Suppressor macrophage treated with lipopolysaccharide for 1 hour (primary cell): ENCODE measurements at places on chromosomes 16 and 17.

DNA sequence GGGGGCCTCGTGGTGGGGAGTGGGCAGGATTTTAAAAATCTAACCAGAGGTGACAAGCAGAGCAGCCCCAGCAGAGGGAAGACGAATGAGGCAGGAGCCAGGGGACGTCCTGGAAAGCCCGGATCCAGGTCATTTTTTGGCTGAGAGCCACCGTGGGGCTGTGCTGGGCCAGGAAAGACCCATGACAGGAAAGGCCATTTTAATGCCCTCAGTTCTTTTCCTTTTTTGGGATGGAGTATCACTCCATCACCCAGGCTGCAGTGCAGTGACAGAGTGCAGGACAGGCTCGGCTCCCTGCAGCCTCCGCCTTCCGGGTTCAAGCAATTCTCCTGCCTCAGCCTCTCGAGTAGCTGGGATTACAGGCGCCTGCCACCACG lies 30.5 kb upstream of the JPH3 start:
- no peak for DNase-seq

- DNase-seq, result no peak
Observed at GRCh38 chr17:43068570-43069367, 43.7 kb downstream of the RND2 start.

DNA sequence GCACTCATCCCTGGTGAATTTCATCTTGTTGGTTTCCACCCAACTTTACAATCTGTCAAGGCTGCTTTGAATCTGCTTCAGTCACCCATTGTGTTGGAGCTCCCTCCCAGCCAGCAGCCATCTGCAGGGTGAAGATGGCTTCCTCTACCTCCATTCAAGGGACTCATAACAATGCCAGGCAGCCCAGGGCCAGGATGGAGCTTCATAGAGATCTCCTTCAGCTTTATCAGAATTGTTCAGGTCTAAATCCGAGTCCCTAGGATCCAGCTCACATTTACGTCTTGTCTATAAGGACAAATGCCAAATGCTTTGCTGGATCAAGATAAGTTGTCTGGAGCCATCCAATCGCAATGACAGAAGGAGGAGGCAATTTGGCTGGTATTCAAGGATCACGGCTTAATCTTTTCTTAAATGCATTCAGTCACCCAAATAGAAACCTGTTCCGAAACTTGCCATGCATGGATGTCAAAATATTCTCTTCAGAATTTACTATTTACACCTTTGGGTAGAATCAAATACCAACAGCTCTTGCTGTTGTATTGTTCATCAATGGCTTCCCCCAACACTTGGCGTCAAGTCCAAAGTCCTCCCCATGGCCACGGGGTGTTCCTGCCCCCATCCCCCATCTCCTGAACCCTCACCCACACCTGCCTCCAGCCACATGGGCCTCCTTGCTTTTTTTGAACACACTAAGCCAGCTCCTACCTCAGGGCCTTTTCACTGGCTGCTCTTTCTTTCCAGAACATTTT lies 3.8 kb upstream of the FAM171A2 start:
- DNase-seq, result no peak

- no peak for DNase-seq
Observed at GRCh38 chr17:7406235-7406825, 1.3 kb upstream of the NLGN2 start.

GRCh38 chr17:2214929-2215615 lies 88.5 kb downstream of the SMG6 start:
- no peak for DNase-seq

DNA sequence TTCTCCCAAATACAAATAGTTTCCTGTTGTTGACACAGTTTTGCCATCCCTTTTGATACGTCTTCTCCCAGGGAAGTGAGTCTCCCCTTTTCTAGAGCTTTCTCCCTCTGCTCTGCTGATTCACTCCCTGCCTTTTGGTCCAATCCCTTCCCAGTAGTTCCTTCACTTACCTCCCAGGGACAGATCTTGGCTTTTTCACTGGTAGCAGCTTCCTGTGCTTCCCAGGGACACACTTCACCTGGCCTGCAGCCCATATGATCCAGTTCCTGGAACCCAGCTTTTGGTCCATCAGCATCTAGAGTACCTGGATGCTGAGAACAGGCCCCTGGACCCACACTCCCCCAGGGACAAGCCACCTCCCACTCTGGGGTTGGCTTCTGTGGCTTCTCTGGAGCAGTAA lies 15.8 kb downstream of the GPR179 start:
- DNase-seq, result no peak

- no peak for DNase-seq
Observed at GRCh38 chr17:62649570-62649969, 22.1 kb downstream of the MRC2 start.

DNA sequence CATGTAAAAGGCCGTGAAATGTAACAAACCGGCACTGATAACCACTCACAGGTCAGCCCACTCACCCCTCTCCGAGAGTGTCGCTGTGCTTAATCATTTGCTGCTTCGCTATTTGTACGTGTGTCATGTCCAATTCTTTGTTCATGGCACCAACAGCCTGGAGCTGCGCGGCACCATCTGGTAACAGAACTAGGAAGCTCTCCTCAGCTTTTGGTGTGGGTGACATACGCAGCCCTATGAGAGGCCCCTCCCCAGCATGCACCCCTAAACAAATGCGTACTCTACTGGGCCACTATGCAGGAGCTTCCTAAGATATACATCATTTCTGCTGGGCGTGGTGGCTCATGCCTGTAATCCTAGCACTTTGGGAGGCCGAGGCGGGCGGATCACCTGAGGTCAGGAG lies 2.3 kb upstream of the PECAM1 start:
- no peak for DNase-seq

- no peak for DNase-seq
Observed at GRCh38 chr17:75386430-75386829, 19.0 kb downstream of the GRB2 start.

- peak; percentile 57 for DNase-seq
Observed at GRCh38 chr17:50425682-50426471, at the start of gene ACSF2. ACSF2 (plus strand) TSS chr17:50426218; CDS start chr17:50426262, 44 bp downstream.

- no peak for DNase-seq
Observed at GRCh38 chr17:1273492-1274244, 3.4 kb downstream of the BHLHA9 start.

DNA sequence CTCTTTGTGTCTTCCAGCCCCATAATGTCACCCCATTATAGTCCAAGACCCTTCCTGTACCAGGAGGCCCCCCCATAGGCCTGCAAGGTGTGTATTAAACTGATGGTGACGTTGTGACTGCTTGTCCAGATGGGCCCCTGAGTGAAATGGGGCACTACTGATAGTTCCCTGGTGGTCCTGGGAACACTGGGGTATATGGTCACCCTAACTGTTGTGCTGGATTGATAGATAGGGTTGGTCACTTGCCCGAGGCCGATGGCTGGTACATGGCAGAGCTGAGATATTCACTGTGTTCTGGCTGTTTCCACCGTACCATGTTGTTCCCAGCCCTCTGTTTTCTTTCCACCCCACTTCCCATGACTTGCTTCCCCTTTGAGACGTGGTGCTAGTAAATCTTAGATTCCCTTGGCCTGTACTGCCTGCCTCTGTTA lies 4.3 kb downstream of the CNP start:
- DNase-seq, result no peak

- no peak for DNase-seq
Observed at GRCh38 chr17:32912218-32912897, 15.6 kb upstream of the TMEM98 start.

GRCh38 chr17:31931756-31932155 lies 5.1 kb upstream of the SUZ12 start:
- DNase-seq, result no peak

GRCh38 chr17:70379945-70380344 lies 210.6 kb downstream of the KCNJ2 start:
- peak; percentile 65 for DNase-seq

DNA sequence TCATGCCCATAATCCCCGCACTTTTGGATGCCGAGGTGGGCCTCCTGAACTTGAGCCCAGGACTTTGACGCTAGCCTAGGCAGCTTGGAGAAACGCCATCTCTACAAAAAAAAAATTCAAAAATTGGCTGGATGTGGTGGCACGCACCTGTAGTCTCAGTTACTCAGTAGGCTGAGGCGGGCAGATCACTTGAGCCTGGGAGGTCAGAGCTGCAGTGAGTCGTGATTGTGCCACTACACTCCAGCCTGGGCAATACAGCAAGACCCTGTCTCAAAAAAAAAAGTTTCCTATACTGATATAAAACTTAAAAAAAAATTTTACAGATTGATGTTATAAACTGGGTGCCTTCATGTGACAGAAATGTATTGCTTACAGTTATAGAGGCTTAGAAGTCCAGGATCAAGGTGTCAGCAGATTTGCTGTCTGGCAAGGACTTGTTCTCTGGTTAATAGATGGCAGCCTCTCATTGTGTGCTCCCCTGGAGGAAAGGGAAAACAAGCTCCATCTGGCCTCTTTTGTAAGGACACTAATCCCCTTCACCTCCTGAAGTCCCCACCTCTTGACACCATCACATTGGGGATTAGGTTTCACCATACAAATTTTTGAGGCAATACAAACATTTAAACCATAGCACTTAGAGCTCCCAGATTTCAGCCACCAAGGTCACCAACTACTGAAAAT lies 8.5 kb upstream of the CES3 start:
- DNase-seq, result no peak
